ENCODE measurements at places on chromosomes 5 and 9. TPM values are rescaled to one million over a fixed set of nuclear protein-coding genes. Genes with fewer than 3 reads are reported as not detected.
A peak's percentile ranks its signal among the peaks of the same experiment; 100 is the strongest.

DNA sequence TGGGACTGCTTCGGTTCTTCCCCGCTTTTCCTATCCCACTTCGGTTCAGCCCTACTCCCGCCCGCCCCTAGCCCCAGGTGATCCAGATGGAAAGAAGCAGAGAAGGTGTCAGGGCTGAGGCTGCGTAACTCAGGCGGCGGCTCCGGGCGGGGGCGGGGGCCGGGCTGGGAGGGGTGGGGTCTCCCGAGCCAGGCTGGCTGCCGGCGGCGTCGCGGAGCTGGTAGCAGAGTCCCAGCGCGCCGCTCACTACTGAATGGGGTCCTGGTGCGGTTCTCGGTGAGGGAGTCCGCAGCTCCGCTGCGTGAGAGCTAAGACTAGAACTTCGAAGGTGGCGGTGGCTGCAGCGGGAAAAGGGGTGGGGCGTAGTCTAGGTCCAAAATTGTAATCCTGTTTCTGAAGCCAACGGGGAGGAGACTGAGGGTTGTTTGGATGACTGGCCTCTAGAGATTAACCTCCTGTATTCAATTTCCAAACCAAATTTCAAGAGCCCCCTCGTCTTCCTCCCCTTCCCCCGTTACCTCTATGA lies 1.4 kb downstream of the PRR16 start:
- no peak for DNase-seq

DNA sequence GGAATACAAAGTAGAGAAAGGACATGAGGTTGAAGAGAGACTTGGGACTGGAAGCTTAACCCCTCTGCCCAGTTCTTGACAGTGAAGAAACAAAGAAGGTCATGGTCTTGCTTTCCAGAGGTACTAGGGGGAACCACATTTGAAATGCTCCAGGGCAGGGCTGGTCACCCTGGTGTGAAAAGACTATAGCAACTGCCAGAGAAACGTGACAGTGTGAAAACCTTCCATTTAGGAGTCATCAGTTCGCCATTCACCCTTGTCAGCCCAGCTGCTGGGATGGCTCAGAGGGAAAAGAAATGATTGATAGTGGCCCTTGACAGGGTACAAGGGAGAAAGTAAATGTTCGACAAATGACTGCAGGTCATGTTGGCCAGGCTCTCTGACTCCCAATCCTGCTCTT lies 56.7 kb downstream of the MAT2B start:
- no peak for DNase-seq

DNA sequence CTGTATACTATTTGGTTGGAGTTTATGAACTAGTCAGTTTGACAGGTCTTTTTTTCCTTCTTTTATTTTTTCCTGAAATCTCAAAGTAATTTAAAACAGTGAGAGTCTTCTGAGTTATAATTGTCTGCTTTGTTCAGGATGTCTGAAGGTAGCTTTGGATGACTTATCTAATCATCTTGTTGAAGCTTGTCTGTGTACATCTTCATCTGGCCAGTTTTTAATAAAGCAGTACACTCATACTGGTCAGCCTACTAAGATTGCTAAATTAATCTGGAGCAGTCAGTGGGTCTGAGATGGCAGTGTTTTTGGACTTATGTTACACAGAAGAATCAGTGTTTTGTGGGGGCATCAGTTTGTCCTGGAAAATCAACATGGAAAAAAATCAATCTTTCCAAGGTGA lies 482.4 kb downstream of the CDH10 start:
- DNase-seq = no peak

DNA sequence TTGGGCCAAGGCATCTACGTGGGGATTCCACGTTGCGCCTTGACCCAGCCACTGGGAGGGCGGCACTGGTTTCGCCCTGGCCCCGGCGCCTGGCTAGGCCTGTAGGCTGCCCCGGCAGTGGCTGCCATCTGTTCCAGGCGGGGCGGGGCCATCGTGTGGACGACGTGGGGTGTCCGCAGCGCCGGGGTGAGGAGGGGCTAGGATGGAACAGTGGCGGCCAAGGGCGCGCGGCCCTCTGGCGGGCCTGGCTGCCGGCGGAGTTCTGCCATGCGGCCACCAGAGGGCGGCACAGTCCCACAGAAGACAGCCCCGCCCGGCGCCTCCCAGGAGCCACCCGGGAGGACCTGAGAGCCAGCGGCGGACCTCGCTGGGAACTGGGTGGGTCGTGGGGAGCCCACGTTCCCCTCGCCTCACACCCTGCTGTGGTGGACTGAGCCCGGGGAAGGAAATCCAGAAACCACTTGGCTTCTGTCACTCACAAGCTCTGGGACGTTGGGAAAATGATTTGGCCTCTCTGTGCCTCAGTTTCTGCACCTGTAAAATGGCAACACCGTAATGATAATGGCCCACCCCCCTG lies 22.6 kb upstream of the RAPGEF1 start:
- DNase-seq = peak; percentile 88

AGXT2 gene
- total RNA-seq = 0.21 TPM
